ENCODE measurements at places on chromosomes 3 and 15.

DNA sequence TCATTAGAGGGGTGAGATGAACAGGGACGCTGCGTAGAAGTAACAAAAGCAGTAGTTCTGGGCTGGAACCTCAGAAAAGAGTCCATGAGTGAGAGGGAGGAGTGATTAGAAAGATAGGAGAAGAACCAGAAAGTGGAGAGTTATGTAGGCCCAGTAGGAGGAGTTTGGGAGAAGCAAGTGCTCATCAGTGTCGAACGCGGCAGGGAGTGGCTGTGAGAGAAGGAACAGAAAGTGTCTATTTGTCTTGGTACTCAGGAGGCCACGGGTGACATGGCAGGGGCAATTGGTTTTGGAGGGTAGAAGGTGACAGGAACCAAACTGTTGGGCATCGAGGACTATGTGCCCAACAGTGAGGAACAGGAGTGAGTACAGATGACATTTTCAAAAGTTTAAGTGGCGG, 1.3 kb upstream of the INSYN1 start:
- DNase-seq: no peak

- DNase-seq: no peak
Observed at GRCh38 chr3:183098536-183099025, 715 bp downstream of the MCCC1 start.

GRCh38 chr3:62873451-62873760, 1.8 kb downstream of the CADPS start:
- no peak for DNase-seq

- no peak for DNase-seq
Observed at GRCh38 chr3:140344601-140345205, 333.2 kb upstream of the TRIM42 start.

DNA sequence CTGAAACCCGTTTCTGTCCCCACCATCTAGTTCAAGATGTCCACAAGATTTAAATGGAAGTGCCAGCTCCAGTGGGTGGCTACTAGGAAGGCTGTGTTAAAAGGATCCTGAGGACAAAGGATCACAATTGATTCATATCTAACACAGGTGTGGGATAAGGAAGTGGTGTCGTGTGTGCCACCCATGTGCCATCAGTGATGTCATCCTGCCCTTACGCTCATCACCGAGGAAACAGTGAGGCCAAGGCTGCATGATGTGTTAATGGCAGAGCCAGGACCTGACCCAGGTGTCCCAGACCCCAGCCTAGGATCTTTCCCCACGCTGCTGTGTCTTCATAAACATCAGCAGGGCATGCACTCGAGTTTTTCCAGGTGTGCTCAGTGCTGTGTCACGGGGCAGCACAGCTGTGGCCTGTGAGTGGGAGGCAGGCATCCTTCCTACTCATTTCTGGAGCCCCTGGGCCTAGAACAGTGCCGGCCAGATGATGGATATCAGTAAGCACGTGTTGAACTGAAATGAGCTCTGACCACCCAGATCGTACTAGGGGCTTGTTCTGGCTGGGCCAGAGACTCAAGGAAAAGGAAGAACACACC, 10.6 kb upstream of the TGM5 start:
- DNase-seq: no peak

DNA sequence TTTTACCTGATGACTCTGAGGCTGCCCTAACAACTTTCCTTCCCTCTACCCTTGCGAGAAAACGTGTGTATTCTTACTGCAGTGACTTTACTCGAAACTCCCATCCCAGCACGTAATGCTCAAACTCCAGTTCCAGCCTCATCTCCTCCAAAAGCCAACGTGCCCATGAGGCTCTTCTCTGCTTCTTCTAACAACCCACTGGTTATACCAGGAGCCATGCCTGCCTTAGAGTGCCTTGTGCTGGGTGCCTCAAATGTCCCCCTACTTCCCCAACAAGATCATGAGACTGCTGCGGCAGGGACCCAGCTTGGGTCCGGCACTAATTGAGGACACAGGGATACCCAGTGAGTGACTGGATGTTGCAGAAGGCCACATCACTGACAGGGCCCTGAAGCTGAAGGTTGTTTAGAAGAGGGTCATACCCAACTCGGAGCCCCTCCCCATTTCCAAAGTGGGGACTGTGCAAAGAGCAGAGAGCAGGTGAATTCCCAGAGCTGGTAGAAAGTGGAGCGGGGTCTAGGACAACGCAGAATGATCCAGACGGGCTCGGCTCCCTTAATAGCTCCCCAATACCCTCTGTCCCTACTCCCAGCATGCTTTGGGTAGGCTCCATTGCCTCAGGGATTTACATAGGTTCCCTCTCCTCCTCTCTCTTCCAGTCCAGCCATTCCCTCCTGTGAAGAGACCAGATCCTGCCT, 71.4 kb downstream of the BDH1 start:
- no peak for DNase-seq

- peak; percentile 25 for DNase-seq
Observed at GRCh38 chr15:38068626-38069391, 134.4 kb downstream of the TMCO5A start.

- no peak for DNase-seq
Observed at GRCh38 chr3:56775445-56775837, 26.3 kb downstream of the ARHGEF3 start.

GRCh38 chr3:138375447-138375846, 27.1 kb downstream of the MRAS start:
- no peak for DNase-seq

DNA sequence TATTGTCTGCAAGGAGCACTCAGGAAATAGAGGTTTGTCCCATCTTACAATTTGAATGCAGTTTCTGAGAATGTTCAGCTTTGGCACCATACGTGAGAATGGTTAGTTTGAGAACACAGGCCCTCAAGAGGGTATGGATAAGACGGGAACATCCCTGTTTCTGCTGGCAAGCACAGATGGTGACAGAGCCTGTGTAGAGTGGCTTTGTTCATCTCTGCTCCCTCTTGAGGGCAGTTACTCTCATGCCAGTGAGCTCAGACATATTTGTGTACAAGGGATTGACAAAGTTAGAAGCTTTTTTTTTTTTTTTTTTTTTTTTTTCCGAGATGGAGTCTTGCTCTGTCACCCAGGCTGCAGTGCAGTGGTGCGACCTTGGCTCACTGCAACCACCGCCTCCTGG, 71.5 kb upstream of the FILIP1L start:
- DNase-seq: no peak

- DNase-seq: no peak
Observed at GRCh38 chr3:94862703-94863102, 799.8 kb downstream of the NSUN3 start.

DNA sequence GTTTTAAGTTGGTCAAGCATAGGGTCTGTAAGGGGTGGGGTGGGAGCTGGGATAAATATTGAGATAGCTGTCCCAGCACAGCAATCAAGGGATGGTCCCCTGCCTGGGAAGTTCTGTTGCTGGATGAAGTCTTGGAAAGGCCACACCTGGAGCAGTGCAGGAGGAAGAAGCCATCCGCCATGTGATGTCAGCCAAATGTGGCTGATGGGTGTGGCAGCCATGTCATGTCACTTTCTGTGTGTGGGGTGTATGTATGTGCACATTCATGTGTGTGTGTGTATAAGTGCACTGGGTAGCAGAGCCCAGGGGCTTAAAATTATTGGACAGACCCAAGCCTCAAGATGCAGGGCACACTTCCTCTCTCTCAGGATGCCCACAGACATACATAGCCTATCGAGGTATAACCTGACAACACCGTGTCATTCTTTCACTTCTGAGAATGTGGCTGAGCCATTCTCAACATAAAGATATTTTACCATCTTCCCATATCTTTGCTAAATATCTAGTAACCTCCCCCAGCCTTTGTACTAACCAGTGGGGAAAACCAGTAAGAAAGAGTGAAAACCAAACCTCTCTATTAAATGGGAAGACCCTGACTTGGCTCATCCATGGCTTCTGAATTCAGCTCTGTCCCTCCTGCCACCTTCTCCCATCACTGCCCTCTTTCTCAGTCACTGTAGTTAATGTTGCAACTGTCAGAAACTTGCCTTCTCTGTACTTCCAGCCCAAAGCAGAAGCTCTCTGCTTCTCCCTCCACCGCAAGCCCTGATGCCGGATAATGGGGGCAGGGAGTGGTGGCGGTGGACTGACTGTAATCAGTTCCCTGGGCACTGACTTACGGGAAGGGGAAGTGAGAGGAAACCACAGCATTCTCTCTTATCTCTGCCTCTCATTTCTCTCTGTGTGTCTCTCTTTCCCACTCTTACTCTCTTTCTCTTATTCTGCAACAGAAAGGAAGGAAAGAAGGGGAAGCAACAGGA, 11.2 kb downstream of the TNFSF10 start:
- DNase-seq: peak; percentile 46

DNA sequence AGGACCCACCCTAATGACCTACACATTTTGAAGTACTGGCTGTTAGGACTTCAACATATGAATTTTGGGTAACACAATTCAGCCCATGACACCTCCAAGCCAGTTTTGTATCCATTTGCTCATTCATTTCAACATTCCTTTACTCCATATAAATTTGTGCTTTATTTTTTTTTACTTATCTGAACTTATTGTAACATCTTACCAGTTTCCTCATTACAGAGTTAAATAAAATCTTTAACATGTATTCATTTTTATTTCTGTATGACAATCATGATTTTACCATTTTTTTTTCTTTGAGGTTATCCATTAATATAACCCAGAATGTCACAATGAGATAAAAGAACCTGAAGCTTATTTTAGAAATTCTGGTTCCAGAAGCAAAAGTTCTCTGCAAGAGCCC, 48.0 kb upstream of the ATP1B3 start:
- DNase-seq: no peak

Data from CD4-positive, alpha-beta memory T cell (primary cell).